ENCODE measurements at places on chromosomes 7 and 10. TPM values are rescaled to one million over a fixed set of nuclear protein-coding genes. Genes with fewer than 3 reads are reported as not detected.

IKZF1 gene
- not detected for total RNA-seq

AFAP1L2 gene
- total RNA-seq, result 0.13 TPM

AZGP1 gene
- total RNA-seq, result not detected

NANOS1 gene
- total RNA-seq, result 1.4 TPM

HOXA2 gene
- total RNA-seq, result 0.76 TPM
